ENCODE measurements at places on chromosomes 3 and 15.
A peak's percentile ranks its signal among the peaks of the same experiment; 100 is the strongest.

DNA sequence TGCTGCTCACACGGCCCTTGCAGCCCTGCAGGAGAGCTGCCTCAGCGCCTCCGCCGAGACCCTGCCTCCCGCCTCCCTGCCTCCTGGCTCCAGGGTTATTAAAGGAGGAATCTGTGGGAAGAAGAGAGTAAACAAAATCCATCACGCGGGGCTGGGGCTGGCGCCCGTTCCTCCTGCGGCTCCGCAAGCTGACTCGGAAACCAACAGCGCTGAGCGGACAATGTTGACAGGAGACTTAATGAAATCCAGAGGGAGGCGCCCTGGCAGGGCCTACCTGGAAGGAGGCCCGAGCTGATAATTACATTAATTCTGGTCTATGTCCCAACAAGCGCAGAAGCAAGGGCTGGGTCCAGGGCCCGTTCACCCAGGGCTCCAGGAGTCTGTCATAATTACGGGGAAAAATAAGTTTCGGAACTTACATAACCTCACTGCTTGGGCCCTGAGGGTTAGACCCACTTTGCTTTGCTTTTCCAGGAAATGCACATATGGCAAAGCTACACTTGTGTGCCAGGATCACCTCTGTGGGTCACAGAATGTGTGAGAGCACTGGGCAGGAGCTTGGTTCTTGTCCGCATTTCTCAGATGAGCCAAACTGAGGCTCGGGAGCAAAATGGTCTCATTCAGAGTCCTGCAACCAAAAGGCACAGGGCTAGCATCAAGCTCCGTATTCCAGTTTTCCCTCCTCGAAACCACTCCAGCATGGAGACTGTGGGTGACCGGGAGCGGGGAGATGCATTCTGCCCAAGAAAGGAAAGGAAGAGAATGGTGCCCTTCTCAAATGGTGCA lies 43.8 kb upstream of the SLC6A6 start:
- no peak for DNase-seq

- no peak for DNase-seq
These were observed 26.4 kb upstream of the LAMP3 start for GRCh38 chr3:183188895-183189462.

- no peak for DNase-seq
These were observed 77.0 kb upstream of the SEC13 start for GRCh38 chr3:10397879-10398278.

DNA sequence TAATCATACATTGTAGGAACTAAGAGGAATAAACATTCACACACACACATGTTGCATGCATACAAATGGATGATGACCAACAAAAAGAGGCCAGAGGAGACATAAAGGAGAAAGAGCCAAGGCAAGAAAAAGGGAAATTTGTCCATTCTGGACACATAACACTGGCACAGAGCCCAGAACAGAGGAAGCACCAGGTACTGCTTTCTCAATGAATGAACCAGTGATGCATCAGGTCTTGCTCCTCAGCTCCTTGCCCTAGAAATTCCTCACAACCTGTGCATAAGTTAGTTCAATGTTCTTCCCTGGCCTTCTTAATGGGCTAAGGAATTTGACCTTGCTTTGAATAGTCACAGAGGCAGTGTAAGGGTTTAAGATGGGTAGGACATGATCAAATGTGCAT lies 270.3 kb downstream of the ERC2 start:
- no peak for DNase-seq

DNA sequence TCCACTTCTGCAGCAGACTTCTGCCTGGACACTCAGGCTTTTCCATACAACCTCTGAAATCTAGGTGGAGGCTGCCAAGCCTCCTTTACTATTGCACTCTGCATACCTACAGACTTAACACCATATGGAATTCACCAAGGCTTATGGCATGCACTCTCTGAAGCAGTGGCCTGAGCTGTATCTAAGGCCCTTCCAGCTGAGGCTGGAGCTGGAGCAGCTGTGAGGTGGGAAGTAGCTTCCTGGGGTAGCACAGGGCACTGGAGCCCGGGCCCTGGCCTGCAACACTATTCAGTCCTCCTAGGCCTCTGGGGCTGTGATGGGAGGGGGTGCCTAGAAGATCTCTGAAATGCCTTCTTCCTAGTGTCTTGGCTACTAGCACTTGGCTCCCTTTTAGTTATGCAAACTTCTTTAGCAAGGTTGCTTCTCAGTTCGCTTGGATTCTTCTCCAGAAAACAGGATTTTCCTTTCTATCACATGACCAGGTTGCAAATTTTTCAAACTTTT lies 186.6 kb upstream of the RORA start:
- no peak for DNase-seq

- DNase-seq = no peak
These were observed 40.5 kb upstream of the XIRP1 start for GRCh38 chr3:39232859-39233258.

- no peak for DNase-seq
These were observed 506.1 kb upstream of the PROK2 start for GRCh38 chr3:72290859-72291638.

GRCh38 chr3:107414325-107414964 lies 37.2 kb downstream of the CCDC54 start:
- DNase-seq = no peak

DNA sequence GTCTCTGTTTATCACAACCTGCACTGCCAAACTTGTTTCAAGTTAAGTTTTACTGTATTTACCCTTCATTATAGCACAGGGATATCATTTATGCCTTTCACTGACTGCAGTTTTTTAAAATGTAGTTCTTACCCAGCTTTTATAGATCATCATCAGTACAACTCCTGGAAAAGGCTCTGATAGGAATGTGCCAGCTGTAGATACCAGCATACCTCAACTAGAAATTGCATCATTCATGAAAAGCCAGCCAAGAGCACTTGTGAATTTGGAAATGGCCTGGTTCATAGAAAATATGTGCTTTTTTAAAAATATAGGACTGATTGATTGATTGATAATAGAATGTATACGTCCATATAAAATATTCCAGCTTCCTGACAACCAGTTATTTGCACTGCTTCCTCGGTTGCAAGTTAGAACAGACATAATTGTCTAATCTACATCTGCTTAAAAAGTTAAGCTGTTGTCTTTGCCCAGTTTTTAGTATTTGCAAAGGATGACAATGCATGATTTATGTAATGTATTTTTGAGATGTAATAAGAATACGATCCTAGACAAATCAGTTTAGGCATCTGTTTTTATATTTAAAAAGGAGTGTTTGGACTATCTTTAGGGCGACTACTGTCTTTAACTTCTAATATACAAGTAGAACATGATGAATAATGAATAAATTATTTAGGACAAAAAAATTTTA lies 58.5 kb downstream of the DCUN1D1 start:
- no peak for DNase-seq

DNA sequence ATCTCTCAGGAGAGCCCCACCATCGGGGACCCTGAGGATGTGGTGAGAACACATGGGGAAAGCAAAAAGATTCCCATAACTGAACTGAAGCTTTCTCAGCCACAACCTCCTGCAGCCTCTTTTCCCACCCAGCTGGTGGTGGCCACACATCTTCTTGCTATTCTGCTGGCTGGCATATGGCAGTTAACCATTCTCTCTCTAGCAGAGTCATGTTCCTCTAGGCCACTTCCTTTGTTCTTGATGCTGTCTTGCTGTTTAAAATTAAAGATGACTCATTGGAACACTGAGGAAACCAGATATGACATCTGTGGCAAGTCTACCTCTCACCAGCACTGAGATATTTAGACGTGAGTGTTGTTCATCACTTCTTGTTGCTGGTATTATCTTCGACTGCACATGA lies 180.3 kb upstream of the ROBO2 start:
- no peak for DNase-seq

DNA sequence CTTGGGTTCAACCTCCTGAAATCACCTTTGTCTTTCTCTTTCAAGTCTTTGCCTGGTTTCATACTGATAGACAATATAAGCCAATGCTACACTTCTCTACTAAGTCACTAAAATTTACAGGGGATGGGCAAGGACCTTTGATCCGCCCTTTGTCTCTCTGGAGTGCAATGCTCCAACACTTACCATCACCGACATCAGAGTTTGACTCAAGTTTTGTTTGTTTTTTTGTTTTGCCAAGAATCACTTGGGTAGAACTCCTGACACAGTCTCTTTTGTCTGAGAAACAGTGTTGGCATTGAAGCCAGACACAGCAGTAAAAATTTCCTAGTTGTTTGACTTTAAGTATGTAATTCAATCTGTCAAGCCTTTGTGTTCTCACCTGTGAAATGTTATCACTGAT lies 29.3 kb downstream of the NFKBIZ start:
- DNase-seq = no peak

DNA sequence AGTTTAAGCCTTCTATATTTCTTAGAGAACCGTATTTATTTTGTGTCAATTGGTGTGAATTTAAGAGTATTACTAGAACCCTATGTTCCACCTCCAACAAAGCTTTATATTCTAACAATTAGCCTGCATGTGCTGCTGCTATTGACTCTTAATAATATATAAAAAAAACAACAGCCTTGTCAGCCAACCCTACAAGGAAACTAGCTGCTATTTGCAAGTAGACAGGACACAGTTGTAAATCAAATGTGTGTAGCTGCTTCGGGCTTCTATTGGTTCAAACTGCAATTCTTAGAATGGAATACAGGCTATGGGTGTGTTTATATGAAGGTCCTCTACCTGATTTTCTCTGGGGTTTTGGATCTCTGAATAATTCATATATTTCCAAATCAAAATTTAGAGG lies 60.7 kb downstream of the ZBTB20 start:
- DNase-seq = no peak

- no peak for DNase-seq
These were observed 60.6 kb downstream of the IL1RAP start for GRCh38 chr3:190574473-190574872.

DNA sequence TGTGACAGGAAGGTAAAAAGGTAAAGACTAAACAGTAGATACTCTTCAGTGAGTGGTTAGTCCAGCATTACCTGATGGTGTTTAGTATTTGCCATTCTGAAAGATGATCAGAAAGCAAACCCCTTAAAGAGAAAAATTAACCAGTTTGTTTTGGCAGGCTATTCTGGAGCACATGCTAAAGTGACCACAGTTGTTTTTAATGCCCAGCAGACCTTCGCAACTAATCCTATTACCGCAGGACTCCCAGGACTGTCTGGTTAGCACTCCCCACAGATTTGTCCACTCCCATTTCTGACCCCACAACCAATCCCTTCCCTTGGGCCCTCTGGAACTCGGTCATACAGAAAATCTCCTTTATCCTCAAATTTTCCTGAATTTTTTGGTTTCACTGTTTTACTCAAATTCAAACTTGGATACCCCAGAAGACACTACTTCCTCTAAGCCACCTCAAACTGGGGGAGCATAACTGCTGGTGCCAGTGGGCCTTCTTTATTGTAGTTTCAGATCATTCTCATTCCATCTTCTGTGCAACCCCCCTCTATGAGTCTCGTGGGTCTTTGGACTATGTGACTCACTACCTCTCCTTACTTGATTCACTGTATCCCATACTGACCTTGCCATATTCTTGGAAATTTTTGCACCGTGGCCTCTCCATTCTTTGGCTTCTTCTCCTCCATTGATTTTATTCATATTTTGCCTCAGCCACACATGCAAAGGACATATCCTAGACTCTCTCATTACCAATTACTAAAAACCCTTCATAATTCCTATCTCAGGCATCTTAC lies 104.4 kb downstream of the RBMS3 start:
- DNase-seq = no peak

GRCh38 chr15:70547846-70548487 lies 215.4 kb downstream of the UACA start:
- no peak for DNase-seq

DNA sequence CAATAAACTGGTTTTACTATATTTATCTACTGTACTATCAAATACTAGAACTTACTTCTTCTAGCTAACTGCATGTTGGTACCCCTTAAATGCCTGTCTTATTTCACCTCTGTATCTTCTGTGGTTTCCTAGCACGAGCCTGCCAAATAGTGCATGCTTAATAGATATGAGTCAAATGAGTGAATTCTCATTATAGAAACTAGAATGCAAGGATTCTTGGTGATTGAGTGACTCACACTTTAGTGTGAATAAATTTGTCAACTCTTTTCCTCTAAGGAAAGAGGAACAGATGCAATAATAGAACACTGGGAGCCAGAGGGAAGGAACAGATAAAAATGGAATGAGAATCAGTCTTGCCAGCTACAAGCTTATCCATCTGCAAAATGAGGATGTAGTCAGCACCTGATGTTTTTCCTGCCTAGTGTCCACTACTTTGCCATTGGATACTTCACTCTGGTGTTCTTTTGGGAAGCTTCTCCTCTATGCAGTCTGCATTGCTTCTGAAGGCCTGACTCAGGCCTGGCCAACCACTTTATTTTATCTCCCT lies 189.1 kb upstream of the CADPS start:
- DNase-seq = no peak

DNA sequence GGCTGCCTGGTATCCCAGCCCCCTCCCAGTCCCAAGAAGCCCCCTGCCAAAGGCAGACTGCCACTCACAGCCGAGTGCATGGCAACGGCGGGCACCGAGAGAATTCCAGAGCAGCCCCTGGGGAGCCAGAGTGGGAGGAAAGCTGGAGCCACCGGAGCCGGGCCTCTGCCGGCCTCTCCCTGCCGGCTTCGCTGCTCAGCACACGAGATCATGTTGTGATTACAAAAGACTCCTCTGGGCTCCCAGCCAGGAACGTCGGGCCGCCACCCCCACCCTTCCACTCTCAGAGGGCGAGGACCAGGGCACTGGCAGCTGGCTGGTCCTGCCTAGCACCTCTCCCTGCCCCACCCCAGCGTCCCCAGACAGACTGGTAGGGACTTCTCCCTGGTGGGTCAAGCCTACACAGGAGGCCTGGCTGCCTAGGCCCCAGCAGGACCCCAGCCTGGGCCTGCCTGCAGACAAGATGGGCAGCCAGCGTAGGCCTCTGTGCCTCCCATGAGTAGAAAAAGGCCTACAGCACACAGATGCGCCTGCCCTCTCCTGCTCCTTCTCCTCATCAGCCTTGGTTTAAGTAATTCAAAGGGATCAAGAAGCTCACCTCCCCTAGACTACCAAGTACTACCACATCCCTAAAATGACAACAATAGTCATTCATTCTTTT lies at the start of gene CCDC9B:
TSS of gene CCDC9B (minus strand) at position 200 of the 661 bp plus-strand sequence. CDS start at position 80, 120 bp downstream.
- peak; percentile 27 for DNase-seq

DNA sequence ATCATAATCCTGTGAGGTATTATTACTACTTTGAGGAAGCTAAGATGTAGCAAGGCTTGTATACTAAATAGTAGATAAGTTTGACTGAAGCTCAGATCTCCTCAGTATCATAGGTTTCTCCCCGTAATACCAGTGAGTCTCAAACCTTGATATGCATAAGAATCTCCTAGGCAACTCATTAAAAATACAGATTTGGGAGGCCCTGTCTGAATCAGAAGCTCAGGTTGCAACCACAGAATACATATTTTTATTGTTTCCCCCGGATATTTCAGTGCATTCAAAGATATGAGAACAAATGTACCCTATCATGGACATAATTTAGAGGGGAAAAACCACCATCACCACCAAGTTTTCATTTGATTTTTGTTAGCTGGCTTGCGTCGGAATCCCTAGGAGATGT lies 242.1 kb upstream of the C2CD4B start:
- no peak for DNase-seq

- DNase-seq = no peak
These were observed 75.2 kb downstream of the LPP start for GRCh38 chr3:188229177-188229576.

- DNase-seq = no peak
These were observed 1762.5 kb downstream of the SI start for GRCh38 chr3:163315786-163316185.
